Activated CD4-positive, CD25-positive, alpha-beta regulatory T cell treated with anti-CD3 and anti-CD28 coated beads, Interleukin-2, amount 50 U/mL, for 24 hours (primary cell): ENCODE measurements at places on chromosomes 16 and 17.

DNA sequence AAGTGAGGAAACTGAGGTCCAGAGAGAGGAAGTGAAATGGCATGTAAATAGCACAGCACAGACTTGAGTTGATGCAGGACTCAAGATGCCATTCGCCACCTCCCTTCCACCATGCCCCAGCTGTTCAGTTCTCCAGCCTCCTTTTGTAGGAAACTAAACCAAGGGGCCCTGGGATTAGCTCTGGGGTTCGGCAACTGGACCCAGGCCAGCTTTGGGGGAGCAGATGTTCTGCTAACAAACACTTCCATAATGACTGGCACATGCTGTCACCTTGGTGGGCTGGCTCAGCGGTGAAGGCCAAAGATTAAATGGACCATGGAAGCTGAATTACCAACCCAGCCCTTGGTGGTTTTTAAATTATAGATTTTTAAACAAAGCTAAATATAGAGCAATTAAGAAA is 77.0 kb downstream of the IRX6 start:
- no peak for ATAC-seq

- ATAC-seq = peak; percentile 95
These were observed at the start of gene RAPGEFL1 for GRCh38 chr17:40177275-40177874. Gene RAPGEFL1, plus strand, starts transcription at chr17:40177470. Its CDS starts 392 bp downstream, at chr17:40177862.

GRCh38 chr16:73233329-73233765 is 185.4 kb upstream of the ZFHX3 start:
- ATAC-seq = no peak

- no peak for ATAC-seq
These were observed 3.7 kb downstream of the DYNLL2 start for GRCh38 chr17:58086953-58087352.

GRCh38 chr16:13557418-13557817 is 362.5 kb upstream of the ERCC4 start:
- ATAC-seq = no peak

DNA sequence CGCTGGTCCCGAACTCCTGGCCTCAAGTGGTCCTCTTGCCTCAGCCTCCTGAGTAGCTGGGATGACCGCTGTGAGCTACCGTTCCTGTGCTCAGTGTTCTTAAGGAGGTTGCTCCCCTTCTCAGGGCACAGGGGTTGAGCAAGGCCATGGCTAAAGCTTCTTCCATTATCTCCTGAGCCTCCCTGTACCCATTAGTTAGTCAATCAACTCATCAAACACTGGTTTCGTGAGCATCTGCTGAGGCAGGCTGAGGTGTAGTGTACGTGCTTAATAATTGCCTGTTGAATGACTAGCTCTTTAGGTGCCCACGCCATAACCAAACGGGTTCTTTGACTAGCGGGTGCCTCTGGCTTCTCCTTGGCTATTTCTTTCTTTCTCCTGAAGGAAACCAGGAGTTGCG is 11.7 kb downstream of the SGCA start:
- ATAC-seq = no peak

DNA sequence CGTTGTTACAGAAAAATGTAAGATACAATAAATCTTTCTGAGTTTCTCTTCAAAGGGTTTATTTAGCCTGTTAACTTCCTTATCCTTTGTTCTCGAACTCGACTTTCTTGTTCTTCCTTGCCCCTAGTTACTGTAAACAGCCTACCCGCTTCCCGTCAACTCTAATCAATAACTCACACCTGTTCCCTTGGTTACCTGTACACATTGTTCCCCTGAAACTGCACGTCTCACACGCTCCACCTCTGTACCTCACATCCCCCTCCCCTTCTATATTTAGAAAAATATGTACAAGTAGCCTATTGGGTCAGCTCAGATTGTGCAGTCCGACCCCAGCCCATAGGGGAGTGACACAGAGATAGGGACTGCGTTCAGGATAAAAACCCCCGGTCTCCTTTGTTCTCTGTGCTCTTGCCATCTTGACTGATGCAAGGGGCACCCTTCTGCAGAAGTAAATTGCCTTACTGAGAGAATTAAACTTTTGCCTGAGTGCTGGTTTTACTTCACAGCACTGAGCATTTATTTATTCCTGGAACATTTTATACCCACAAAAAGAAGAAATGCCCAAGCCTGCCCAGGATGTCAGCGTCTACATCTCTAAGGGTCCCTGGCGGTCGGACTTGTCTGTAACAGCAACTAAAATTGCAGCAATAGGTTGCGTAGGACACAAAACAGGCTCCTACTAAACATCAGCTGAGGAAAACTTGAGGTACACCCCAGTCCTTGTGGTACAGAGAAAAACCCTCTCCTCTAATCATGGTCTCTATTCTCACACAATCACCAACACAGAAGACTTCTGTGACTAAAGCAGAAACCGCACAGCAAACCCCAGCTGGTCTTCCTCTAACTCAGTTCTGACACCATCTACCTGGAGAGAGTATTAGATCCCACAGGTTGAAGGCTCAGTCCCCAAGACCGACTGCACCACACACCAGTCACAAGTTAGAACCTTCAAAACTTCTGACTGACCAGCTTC is 11.3 kb downstream of the WDR45B start:
- ATAC-seq = no peak

- ATAC-seq = no peak
These were observed 6.0 kb downstream of the SOX9 start for GRCh38 chr17:72126575-72127486.

- ATAC-seq = peak; percentile 36
These were observed 45.1 kb downstream of the YPEL2 start for GRCh38 chr17:59376506-59376905.

- no peak for ATAC-seq
These were observed 60.7 kb downstream of the VPS35L start for GRCh38 chr16:19616241-19616640.

DNA sequence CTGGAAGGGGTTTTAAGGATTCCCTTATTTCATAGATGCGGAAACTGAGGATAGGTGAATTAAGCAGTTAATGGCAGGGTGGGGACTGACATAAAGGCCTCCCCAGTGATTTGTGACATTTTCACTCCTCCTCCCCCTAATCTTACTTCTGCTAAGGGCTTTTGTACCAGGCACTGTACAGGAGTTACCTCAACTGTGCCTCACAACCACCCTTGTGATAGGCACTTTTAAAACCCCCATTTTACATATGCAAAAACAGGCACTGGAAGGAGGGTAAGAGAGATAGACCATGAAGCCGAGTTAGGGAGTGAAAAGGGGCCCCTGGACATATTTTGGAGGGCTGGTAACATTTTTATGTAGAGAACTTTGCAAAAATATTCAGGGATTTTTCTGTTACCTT is 862 bp upstream of the GDE1 start:
- no peak for ATAC-seq

DNA sequence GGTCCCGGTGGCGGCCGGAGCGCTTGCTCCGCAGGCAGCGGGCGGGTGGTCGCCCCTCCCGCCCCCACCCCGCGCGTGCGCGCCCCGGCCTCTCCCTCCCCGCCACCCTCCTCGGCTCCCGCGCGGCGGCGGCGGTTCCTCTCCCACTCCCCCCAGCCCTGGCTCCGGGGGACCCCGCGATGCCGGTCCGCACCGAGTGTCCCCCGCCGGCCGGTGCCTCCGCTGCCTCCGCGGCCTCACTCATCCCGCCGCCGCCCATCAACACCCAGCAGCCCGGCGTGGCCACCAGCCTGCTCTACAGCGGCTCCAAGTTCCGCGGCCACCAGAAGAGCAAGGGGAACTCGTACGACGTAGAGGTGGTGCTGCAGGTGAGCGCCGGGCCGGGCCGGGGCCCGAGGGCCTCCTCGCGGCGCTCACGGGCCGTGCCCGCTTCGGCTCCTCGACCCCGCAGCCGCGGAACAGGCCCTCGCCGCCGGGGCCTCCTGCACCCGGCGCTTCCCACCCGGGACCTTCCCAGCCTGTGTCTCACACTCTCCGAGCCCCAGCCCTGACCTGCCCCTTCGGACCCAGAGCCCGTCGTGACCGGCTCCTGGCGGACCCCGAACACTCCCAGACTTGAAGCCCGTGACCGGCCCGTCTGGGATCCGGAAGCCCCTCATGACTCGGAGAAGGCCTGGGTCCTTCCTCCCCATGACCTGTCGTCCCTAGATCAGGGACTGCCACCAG is 490 bp downstream of the GID4 start:
- ATAC-seq = peak; percentile 12

DNA sequence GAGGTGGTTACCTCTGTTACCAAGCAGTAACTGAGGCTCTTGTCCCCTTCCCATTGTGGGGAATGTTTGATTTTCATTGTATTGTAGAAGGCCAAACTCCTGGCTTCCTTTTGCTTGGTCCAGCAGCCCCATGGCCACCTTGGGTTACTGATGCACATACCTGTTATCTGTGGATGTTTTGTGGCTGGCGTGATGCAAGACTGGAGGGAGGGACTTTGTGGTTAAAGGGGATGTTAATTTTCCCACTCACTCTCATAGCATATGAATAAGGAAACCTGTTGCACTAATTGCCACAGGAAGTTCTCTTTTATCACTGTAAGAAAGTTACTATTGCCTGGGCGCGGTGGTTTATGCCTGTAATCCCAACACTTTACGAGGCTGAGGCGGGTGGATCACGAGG is 168.6 kb upstream of the HS3ST4 start:
- ATAC-seq = no peak

DNA sequence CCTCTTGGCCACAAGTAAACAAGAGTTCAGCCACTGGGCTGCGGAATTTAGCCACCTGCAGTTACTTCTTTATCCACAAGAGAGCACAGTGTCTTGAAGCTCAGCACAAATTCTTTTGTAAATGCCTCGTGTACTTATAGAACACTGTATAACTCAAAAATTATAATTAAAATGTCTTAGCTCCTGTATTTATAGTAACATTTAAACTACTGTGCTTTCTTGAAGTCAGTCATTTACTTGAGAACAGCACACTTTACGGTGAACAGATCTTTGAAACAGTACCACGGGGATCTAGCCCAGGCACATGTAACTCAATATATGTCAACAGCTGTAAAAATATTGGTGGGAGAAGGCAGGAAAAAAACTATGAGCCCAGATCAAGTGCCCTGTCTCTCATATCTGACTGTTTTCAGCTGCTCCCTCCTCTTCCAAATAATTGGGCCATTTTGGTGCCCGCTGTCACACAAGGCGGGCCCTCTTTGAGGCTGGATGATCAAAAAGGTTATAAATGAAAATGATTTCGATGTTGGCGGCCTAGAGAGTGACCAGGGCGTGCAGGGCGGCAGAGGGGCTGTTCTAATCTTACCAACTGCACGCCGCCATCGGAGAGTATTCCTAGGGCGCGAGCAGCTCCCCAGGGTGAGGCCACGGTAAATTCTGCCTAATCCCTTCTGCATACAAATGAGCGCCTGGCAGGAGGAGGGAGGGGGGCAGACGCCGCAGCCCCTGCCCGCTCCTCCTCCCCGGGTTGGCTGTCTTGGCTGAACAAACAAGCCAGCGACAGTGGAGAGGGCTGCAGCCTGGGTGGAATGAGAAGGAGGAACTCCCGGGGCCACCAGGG is 183.2 kb downstream of the C16orf78 start:
- no peak for ATAC-seq
